CD4-positive, CD25-positive, alpha-beta regulatory T cell (primary cell): ENCODE measurements at places on chromosomes 16 and 17. TPM values are rescaled to one million over a fixed set of nuclear protein-coding genes. Genes with fewer than 3 reads are reported as not detected.

SLC5A2 gene
- polyA plus RNA-seq: 1.3 TPM

VMO1 gene
- polyA plus RNA-seq: not detected

DNA sequence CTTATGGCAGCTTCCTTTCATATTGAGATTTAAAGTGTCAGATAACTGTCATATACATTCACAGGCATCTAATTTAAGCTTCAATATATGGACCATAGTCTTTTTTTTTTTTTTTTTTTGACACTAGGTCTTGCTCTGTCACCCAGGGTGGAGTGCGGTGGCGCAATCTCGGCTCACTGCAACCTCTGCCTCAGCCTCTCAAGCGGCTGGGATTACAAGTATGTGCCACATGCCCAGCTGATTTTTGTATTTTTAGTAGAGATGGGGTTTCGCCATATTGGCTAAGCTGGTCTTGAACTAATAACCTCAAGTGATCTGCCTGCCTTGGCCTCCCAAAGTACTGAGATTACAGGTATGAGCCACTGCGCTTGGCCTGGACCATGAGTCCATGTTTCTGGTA, 13.6 kb downstream of the CEP95 start:
- no peaks in the 10 kb centered on the region for H3K4me1 ChIP-seq
- DNase-seq: no peak
- no peak overlapping the region for H3K4me3 ChIP-seq
- H3K27ac ChIP-seq: no peak overlapping the region

- H3K4me1 ChIP-seq: no peaks in the 10 kb centered on the region
- H3K27ac ChIP-seq: no peak overlapping the region
- no peak for DNase-seq
- H3K36me3 ChIP-seq: no peaks in the 10 kb centered on the region
Observed at GRCh38 chr16:65757064-65757463, 609.4 kb upstream of the CDH5 start.

- H3K36me3 ChIP-seq: no peaks in the 10 kb centered on the region
- H3K27me3 ChIP-seq: no peaks in the 10 kb centered on the region
- no peak for DNase-seq
- H3K27ac ChIP-seq: no peak overlapping the region
- H3K4me1 ChIP-seq: no peaks in the 10 kb centered on the region
Observed at GRCh38 chr17:11925262-11926021, 71.8 kb downstream of the ZNF18 start.

DNA sequence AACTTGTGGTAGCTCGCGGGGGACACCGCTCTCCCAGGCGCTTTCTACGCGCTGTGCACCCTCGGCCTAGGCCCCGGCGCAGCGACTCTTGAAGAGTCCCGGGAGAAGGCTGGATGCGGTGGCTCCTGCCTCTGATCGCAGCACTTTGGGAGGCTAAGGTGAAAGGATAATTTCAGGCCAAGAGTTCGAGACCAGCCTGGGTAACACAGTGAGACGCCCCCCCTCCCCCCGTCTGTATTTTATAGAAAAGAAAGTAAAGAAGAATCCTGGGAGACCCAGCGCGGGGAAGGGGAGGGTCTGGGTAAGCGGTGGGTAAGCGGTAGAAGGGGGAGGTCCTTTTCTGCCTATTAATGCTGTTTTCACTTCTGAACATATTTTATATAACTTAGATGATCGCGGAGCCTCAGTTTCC, 486 bp upstream of the PLLP start:
- peaks cover 15% of the 10 kb centered on the region for H3K4me1 ChIP-seq
- H3K4me3 ChIP-seq: no peak overlapping the region
- peaks cover 6% of the 10 kb centered on the region for H3K27me3 ChIP-seq
- no peak overlapping the region for H3K27ac ChIP-seq
- no peak for DNase-seq

- no peak overlapping the region for H3K4me3 ChIP-seq
- no peaks in the 10 kb centered on the region for H3K36me3 ChIP-seq
- H3K4me1 ChIP-seq: no peaks in the 10 kb centered on the region
- H3K27me3 ChIP-seq: peaks cover 4% of the 10 kb centered on the region
Observed at GRCh38 chr17:60557805-60558204, 31.8 kb upstream of the APPBP2 start.

DNA sequence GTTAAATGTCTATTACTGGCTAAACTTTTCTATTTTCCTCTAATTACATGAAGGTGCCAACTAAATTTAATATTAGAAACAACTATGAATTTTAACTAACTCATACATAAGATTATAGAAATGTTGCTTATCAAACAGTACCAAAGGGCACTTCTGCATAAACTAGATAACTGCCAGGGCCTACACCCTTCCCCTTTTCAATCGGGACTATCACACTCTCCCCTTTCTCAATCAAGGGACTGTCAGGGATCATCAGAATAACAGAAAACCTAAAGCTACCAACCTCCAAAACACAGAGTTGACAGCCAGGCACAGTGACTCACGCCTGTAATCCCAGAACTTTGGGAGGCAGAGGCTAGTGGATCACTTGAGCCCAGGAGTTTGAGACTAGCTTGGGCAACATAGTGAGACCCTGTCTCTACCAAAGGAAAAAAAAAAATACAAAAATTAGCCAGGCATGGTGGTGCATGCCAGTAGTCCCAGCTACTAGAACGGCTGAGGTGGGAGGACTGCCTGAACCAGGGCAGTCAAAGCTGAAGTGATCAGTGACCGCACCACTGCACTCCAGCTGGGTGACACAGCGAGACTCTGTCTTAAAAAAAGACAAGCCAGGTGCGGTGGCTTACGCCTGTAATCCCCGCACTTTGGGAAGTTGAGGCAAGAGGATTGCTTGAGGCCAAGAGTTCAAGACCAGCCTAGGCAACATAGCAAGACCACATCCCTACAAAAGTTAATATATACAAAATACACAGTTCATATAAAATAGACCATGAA, 3.2 kb upstream of the PHLPP2 start:
- H3K27me3 ChIP-seq: no peaks in the 10 kb centered on the region
- no peak for DNase-seq
- H3K4me1 ChIP-seq: peaks cover 7% of the 10 kb centered on the region
- H3K36me3 ChIP-seq: peaks cover 27% of the 10 kb centered on the region
- no peak overlapping the region for H3K4me3 ChIP-seq
